AG04449 (cell line): ENCODE measurements at places on chromosomes 6 and 20.

DNA sequence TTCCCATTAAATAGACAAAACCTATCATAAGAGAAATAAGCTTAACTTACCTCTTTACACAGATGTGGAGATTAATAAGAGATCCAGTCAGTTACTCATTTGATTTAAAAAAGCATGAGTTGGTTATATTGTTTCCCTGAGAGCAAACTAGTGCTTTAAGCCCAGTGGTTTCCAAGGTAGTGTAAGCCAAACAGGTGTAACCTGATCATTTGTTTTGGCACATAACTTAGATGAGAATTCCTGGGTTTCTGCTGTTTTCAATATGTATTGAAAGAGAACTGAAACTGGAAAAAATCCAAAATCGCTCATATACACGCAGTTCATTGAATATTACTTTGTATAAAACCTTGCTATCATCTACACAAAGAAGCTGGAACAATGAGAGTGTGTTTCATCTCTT, 30.5 kb upstream of the SMIM8 start:
- DNase-seq = no peak

DNA sequence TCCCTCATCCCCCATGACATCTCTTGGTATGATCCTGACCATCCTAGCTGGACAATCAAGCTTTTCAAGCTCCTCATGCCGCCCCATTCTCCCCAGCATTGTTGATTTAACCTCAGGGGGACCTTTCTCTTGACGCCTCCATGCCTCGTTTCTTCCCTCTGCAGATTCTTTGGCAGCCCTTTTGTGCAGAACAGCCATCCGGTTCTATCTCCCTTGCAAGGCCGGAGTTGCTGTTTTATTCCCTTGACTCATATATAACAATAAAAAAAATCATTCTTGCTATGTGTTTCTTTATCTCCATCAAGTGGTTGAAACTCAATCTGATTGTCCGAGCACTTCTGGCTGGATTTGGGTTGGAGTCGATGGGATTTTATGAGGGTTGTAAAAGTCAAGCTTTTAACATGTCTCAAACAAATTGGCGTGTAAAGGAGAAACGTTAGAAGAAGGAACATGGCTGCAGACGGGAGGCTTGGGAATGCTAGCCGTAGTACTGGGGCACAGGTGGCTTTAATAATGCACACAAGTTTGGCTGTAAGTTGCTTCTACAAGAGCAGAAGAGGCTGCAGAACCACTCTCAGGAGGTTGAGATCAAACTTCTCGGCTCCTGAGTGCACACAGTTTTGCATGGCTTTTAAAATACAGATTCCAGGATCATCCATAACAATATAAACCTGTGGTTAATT, 3.9 kb upstream of the SULF2 start:
- no peak for DNase-seq

DNA sequence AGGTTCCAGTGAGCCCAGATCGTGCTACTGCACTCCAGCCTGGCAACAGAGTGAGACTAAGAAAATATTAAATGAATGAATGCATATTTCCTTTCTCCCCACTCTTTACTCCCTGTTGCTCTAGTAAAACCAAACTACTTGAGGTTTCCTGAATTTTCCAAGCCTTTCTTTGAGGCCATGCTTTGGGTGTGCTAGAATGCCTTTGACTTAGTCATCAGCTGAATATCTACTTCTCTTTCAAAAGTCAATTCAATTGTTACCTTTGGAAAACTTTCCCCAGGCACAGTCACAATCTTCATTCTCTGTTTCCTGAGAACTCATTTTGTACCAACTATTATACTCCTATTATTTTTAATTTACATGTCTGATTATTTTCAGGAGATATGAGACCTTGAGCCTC, 27.5 kb upstream of the CEP85L start:
- no peak for DNase-seq

- no peak for DNase-seq
These were observed 89.7 kb upstream of the RNF217 start for GRCh38 chr6:124872361-124873065.

DNA sequence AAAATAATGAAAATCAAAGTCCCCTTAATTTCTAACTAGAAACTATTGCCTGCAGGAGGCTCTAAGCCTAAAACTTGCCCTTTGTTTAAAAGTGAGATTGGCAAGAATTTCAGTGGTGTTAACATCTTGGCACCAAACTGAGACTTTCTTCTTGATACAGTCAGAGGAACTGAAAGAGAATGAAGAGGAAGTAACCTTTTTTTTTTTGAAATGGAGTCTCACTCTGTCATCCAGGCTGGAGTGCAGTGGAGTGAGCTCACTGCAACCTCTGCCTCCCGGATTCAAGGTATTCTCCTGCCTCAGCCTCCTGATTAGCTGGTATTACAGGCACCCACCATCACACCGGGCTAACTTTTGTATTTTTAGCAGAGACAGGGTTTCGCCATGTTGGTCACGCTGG, 3.6 kb downstream of the DOP1A start:
- no peak for DNase-seq

DNA sequence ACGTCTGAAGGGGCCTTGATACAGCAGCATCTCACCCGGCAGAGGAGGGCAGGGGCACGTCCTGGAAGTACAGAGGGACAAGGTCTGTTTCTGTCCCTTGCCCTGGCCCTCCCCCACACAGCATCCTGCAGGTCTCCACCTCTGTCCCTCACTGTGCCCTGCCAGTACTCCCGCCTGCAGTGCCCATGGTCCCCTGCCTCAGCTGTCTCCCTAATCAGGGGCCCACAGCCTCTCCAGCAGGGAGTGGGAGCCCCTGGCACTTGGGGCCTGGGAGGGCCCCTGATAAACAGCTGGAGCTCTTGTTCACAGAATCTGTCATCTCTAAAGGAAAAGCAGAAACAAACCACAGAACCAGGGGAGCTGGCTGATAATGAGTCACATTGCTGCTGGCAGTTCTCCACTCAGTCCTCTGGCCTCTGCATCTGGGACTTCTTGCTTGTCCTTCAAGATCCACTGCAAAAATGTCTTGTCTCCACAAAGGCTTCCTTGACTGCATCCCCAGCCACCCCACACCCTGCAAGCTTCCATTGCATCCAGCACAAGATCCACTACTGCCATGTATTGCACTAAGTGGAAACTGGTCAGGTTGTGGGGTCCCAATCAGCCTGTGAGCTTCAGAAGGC, 33.2 kb upstream of the TAF8 start:
- DNase-seq = peak; percentile 34

DNA sequence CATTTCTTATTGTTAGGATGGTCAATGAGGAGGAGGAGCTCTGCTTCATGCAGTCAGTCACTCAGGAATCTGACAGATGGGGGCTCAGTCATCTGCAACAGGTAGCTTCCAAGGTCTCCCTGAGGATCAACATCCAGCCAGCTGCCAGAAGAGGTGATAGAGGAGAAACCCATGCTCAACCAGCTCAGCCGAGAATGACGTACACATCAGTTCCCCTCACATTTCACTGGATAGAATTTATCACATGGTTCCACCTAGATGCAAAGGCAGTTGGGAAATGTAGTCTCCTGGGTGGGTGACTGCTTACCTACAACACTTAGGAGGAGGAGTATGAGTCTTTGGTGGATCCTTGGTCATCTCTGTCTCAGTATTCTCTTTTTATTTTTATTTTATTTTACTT, 144.5 kb downstream of the CEBPB start:
- DNase-seq = no peak

GRCh38 chr20:25565578-25566157, 19.7 kb downstream of the NINL start:
- DNase-seq = no peak

GRCh38 chr6:134822920-134823709, 126.8 kb downstream of the ALDH8A1 start:
- no peak for DNase-seq

DNA sequence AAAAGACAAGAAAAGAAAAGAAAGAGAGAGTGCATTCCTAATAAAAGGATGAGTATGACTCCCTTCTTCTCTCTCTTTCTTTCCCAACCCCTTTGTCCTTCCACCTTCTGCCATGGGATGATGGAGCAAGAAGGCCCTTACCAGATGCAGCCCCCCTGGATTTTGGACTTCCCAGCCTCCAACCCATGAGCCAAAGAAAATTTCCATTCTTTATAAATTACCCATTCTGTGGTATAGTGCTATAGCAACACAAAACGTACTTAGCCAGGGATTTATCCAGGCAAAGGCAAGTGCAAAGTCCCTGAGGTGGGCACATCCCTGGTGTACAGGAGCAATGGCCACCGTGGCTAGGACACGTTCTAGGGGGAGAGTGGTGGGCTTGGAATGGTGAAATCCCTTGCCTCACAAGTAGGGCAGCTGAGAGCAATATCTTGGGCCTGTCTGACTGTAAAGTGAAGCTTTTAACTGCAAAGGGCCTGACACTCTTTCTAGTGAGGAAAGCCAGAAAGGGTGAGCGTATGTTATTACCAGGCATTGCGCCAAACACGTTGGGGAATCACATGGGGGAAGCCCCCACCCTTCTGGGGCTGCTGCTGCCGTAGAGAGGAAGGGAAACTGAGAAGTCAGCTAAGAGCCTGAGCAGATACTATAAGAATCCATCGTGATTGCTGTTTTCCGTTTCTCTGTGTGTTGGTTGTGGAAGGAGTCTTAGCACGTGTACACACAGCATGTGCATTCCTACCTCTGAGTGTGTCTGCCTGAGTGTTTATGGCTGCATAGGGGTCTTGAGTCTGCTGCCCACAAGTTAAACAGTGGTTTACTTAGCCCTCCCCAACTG, 50.7 kb upstream of the SIRPA start:
- peak; percentile 53 for DNase-seq

DNA sequence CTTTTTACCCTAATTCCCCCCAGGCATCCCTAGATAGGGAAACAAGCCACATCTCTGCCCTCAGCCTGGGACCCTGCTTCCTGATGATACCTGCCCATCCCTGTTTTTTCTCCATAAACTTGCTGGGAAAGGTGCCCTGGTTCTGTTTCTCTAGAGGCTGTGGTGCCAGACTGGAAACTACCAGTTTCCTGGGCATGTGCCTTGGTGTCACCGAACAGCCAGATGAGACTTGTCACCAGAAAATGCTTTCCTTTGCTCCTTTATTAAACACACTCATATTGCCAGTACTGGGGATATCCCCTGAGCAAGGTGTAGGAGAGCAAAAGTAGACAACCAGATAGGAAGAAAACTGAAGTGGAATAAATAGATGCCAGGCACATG, 16.8 kb downstream of the SRSF3 start:
- DNase-seq = no peak

- no peak for DNase-seq
These were observed 4.6 kb upstream of the LSM14B start for GRCh38 chr20:62117658-62118057.

GRCh38 chr20:1477896-1478490, 11.3 kb upstream of the NSFL1C start:
- DNase-seq = no peak

- DNase-seq = no peak
These were observed 212.3 kb downstream of the ERMARD start for GRCh38 chr6:169963581-169964297.

GRCh38 chr6:12654514-12654913, 62.1 kb upstream of the PHACTR1 start:
- DNase-seq = no peak

GRCh38 chr6:105458084-105458483, 55.2 kb upstream of the PREP start:
- DNase-seq = no peak

- peak; percentile 33 for DNase-seq
These were observed 32.7 kb downstream of the PLN start for GRCh38 chr6:118580585-118581419.

GRCh38 chr6:147222160-147222838, 18.1 kb downstream of the STXBP5 start:
- DNase-seq = no peak

GRCh38 chr6:110661414-110661813, 153.9 kb downstream of the CDK19 start:
- DNase-seq = no peak

DNA sequence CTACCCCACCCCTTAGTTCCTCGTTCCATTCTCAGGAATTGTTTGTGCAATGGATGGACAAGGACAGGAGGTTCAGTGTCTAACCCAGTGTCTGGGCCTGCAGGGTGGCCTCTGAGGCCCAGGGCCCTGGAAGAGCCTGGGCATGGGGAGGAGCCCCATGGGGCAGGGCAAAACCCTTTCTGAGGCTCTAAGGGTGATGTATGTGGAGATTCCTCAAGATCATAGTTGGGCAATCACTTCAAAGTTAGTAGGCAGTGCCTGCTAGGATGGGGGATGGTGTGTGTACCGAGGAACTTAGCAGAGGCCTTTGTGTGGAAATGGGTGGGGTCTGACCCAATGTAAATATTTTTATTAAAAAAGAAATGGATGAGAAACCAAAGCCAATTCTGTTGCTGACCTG, 6.7 kb upstream of the C2 start:
- DNase-seq = no peak

DNA sequence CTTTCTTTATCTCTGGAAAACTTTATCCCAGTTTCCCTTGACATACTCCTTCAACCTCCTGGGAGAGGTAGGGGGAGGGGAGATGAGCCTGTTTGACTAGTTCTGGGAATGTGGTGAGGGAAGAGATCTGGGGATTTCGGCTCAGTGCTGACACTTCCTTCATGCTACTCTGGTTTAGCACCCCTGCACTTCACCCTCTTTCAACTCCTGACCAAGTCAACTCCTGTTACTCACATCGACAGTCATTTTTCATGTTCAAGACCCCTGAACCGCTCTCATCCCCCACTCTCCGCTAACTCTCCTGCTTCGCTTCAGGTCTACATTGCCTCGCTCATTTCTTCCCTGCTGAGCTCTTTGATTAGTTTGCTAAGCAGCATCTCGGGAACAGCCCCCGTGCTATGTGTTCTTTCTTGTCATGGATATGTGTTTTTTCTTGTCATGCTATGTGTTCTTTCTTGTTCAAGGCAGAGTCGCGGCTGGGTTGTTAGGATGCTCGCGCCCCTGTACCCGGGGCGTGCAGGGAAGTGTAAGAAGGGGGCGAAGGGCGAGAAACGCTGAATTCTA, 16.6 kb upstream of the TRIM27 start:
- DNase-seq = no peak

DNA sequence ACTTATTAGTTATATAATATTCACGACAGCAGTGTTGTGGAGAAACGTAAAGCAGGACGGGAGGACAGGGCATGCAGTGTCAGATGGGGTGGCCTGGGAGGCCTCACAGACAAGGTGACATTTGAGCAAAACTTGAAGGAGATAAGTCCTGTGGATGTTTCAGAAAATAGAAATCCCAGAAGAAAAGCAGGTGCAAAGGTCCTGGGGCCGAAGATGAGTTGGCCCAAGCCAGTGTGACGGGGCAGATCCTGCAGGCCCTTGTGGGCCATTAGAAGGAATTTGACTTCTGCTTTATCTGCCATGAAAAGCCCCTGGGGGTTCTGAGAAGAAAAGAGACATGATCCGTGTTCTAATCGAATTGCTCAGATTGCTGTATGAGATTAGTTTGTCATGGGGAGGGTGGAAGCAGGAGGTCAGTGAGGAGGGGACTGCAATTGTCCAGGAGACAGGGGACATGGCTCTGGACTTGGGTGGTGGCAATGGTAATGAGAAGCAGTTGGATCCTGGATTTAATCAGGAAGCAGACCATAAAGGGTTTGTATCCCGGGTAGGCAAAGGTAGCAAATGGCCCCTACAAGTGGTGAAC, 437.4 kb upstream of the SULF2 start:
- DNase-seq = no peak

DNA sequence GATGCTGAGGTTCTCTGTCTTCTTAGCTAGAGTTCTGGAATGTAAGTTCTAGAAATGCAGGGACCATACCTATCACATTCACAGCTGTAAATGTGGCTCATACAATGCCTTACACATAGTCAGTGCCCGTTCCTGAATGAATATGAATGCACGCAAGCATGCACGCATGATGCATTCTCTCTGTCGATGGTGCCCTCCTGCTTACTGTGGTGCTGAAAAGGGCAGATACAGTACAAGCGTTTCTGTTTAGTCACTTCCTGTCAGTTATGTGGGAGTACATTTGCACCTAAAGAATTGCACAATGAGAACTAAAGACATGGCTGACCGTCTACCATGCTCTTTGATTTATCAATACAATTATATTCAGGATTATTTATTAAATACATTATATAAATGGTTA, 152.2 kb upstream of the SOX4 start:
- DNase-seq = no peak
